Fibroblast of villous mesenchyme (primary cell): ENCODE measurements at places on chromosomes 16 and 17. TPM values are rescaled to one million over a fixed set of nuclear protein-coding genes. Genes with fewer than 3 reads are reported as not detected.

The EXOC3L1 gene
- total RNA-seq = not detected in 2 replicates

The DOC2A gene
- under 0.01 and 0.32 TPM in 2 replicates for total RNA-seq

The PDE6G gene
- not detected in 2 replicates for total RNA-seq

The KRTAP4-1 gene
- total RNA-seq = not detected in 2 replicates

The BAHCC1 gene
- 6.5 and 8.4 TPM in 2 replicates for total RNA-seq

The LRRC36 gene
- total RNA-seq = not detected in 2 replicates

GRCh38 chr16:75345711-75346110 is 87.6 kb downstream of the CFDP1 start:
- DNase-seq = no peak

GRCh38 chr16:79430191-79430678 is 170.3 kb downstream of the MAF start:
- no peak for DNase-seq

DNA sequence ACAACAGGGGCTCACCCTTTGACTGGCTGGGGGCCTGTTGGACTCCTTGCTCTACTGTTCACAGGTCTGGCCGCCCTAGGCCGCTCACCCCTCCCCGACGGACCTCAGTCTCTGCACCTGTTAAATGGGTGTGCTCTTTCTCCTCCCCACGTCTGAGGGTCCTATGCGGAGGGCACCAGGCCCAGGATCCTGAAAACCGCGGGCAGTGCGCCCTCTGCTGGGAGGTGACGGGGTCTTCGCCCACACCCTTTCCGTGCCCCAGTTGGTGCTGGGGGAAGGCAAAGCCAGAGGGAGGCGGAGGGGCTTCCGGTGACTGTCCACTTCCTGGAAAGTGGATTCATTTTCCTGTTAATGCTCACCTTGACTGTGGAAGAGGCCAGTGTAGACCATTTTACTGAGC is 1010.9 kb downstream of the KCNJ18 start:
- no peak for DNase-seq

DNA sequence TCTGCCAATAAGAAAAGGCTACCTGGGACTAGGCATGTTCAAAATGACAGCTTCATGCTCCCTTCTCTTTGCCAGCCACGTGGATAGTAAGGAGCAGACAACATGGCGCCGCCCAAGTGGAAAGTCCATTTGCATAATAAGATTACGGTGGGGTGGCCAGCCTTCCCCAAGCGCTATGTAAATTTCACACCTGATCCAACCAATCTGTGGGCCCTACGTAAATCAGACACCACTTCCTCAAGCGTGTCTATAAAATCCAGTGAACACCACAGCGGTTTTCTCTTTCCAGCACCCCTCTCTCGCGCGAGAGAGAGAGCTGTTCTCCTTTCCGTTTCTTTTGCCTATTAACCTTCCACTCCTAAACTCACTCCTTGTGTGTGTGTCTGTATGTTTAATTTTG is 140.3 kb upstream of the ERCC4 start:
- DNase-seq = no peak

- peak; percentile 57 for DNase-seq
Measured at GRCh38 chr17:9232591-9233270, 211.4 kb downstream of the NTN1 start.

DNA sequence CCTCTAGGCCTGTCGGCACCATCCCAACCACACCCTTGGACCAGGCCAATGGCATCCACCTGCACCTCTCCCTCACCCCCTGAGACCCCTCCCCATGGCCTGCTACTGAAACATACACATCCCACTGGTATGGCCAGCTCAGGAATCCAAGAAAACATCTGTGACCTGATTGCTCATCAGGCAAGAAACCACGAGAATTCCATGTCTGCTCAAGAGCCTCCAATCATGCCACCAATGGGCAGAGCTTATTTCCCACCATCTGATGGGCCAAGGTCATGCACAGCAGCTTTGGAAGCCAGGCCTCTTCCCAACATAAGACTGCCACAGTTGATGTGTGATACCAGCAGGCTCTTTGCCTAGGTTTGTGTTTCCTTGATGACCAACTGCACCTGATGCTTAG is 190.1 kb downstream of the C16orf78 start:
- no peak for DNase-seq

DNA sequence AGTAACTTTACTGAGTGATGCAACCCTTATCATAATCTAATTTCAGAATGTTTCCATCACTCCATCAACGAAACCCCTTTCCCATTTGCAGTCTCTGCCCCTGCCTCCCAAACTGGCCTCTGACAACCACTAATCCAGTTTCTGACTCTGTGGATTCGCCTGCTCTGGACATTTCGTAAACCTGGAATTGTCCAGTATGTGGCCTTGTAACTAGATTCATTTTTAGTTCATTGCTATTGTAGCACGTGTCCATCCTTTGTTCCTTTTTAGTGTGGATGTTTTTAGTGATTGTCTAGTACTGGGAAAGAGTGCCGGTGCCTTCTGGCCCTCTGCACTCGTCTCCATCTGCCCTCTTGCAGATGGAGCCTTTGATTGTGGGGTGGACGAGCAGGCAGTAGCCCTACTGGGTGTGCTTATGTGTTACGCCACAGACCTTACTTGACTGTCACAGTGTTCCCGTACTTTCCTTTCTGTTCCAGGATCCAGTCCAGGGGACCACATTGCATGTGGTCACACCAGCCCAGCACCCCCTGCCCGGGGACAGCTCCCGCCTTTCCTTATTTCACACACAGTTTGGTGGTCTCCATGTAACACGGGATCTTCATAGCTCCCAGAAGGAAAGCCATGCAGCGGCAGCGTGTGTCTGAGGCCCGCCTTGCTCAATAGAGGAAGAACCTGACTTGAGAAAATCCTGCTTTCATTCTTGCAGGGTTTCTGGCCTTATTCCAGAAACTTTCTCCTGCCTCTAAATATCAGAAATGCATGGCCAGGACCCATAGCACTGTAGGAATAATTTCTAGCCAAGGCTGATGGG is 8.8 kb downstream of the KIAA0513 start:
- DNase-seq = peak; percentile 21

DNA sequence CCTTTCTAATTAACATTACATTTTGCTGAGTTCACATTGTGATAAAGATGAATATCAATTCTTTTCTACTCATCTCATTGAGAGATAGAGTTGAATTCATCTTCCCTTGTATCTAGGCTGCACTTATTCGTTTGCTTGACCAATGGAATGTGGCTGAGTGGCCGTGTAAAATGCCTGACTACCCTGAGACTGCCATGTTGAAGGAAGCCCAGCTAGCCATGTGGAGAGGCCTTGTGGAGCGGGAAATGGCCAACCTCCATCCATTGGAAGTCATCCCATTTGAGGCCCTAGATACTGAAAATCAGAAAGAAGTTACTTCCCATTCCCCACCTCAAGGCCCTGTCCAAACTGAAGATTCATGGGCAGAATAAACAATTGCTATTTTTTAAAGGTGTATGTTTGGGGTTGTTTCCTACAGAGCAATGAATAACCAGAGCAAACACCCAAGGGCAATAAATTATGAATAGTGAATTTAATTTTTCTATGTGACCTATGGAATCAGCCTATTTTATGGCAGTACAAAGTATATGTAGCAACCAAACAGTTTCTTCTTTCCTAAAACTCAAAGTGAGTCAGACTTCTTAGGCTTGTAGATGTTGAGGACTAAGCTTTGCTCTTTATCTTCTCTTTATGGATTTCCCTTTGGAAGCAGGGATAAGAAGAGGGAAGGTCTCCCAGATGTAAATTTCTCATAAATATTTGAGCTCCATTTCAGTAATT is 545.1 kb downstream of the MAF start:
- no peak for DNase-seq

GRCh38 chr17:19248928-19249574 is 11.9 kb downstream of the EPN2 start:
- peak; percentile 91 for DNase-seq

GRCh38 chr17:38418062-38418692 is 10.1 kb upstream of the ARHGAP23 start:
- no peak for DNase-seq

DNA sequence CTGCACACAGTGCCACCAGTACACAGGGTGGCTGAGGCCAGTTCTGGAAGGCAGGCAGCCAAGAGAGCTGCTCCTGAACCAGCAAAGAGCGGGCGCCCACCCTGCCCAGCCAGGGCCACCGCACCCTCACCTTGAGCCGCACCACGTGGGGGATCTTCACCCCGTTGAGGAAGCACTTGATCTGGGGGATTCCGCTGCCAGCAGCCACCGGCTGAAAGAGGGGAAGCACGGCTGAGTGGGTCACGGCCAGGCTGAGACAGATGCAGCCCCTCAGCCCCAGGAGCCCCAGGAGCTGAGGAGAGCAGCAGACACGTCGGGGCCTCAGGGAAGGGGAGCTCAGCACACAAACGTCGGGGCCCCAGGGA is 14.6 kb upstream of the CCDC154 start:
- no peak for DNase-seq

DNA sequence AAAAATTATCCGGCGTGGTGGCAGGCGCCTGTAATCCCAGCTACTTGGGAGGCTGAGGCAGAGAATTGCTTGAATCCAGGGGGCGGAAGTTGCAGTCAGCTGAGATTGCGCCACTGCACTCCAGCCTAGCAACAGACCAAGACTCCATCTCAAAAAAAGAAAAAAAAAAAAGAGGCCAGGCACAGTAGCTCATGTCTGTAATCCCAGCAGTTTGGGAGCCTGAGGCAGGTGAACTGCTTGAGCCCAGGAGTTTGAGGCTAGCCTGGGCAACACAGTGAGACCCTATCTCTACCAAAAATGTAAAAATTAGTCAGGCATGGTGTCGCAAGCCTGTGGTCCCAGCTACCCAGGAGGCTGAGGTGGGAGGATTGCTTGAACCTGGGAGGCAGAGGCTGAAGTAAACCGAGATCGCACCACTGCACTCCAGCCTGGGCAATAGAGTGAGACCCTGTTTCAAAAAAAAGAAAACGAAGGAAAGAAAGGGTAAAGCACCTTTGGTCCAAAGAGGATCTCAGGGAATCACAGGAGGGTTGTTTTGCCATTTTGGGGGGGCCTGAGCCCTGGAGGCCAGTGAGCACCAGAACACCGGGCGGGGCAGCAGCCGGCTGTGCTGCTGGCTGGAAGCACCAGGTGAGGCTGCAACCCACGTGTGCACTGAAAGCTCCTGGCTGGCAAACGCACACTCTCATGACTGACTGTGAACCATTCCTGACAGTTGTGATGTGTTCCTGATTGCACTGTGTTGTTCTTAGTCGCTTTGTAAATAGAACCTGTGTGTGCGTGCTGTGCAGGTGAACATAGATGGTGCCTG is 18.4 kb downstream of the HS3ST6 start:
- DNase-seq = no peak

DNA sequence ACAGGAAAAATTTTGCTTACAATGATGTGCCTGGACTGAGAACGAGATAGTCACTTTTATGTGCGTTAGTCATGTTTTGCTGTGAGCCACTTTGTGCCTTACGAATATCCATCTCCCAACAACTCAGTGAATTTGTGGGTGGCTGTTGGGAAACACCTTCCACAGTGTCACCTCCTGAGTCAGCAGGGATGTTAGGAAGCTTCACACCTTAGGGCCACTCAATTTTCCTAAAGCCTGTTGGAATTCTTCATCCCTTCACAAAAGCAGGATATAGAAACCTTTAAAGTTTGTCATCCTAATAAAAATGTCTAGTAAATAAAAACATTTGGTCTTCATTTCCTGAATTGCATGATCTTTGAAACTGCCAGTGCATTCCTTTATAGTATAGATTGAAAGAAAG is 4.3 kb upstream of the KRTAP3-1 start:
- DNase-seq = peak; percentile 75

DNA sequence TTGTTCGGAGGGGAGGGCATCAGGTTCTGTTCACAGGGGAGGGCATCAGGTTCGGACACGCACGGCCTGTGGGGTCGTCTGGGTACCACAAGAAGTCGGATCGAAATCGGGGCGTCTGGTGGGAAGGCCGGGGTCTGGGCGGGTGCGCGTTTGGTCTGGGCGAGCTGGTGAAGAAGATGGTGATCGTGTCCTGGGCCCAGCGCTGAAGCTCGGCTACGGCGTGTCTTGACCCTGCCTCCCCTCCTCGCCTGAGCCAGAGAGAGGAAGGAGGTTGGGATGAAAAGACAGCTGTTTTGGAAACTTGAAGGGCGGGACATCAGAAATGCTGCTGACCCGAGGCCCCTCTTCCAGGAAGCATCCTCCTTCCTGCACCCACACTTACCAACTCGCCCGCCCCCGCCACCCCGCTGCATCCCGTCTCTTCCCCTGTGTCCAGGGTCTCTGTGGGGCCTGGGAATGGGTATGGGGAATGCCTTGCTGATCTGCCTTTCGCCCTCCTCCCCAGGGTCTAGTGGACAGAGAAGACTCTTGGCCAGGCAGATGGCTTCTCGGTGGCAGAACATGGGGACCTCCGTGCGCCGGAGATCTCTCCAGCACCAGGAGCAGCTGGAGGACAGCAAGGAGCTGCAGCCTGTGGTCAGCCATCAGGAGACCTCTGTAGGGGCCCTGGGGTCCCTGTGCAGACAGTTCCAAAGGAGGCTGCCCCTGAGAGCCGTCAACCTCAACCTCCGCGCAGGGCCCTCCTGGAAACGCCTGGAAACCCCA is 498 bp downstream of the PIMREG start:
- DNase-seq = no peak

DNA sequence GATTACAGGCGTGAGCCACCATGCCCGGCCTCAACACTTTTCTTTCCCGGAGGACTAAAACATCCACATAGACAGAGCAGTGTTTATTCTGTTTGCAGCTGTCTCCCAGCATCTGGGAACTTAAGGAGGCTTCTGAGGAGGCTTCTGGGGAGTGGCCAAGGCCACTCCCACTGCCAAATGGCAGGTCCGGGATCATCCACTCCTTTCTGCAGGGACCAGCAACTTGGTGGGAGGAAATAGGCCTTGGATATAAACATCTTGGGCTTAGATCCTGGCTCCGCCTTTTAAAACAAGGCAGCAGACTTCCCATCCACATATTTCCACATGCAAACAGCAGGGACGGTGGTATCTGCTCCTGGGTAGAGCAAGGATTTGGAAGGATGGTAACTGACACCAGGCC is 14.1 kb upstream of the SPATA32 start:
- peak; percentile 92 for DNase-seq

DNA sequence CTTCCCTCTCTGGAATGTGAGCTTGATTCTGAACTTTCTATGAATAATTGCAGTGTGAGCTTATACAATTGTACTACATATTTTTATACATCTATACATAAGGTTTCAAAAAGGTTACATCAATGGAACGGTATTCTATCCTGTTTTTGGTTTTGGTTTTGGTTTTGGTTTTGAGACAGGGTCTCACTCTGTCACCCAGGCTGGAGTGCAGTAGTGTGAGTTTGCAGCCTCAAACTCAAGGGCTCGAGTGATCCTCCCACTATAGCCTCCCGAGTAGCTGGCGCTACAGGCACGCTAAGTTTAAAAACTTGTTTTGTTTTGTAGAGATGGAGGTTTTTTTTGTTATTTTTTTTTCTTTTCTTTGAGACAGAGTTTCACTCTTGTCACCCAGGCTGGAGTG is 1.1 kb downstream of the CTRB1 start:
- no peak for DNase-seq
